ENCODE measurements at places on chromosomes 4 and X.

GRCh38 chr4:73434311-73434710 lies 1.7 kb upstream of the AFP start:
- DNase-seq: no peak
- H3K36me3 ChIP-seq: no peaks in the 10 kb centered on the region
- H3K4me1 ChIP-seq: no peaks in the 10 kb centered on the region
- no peak overlapping the region for H3K27ac ChIP-seq
- H3K4me3 ChIP-seq: no peak overlapping the region

GRCh38 chr4:184850018-184850417 lies 24.2 kb upstream of the ACSL1 start:
- H3K27ac ChIP-seq: peak overlapping the region; percentile 70
- DNase-seq: no peak
- no peak overlapping the region for H3K4me3 ChIP-seq
- no peaks in the 10 kb centered on the region for H3K4me1 ChIP-seq
- no peaks in the 10 kb centered on the region for H3K36me3 ChIP-seq

DNA sequence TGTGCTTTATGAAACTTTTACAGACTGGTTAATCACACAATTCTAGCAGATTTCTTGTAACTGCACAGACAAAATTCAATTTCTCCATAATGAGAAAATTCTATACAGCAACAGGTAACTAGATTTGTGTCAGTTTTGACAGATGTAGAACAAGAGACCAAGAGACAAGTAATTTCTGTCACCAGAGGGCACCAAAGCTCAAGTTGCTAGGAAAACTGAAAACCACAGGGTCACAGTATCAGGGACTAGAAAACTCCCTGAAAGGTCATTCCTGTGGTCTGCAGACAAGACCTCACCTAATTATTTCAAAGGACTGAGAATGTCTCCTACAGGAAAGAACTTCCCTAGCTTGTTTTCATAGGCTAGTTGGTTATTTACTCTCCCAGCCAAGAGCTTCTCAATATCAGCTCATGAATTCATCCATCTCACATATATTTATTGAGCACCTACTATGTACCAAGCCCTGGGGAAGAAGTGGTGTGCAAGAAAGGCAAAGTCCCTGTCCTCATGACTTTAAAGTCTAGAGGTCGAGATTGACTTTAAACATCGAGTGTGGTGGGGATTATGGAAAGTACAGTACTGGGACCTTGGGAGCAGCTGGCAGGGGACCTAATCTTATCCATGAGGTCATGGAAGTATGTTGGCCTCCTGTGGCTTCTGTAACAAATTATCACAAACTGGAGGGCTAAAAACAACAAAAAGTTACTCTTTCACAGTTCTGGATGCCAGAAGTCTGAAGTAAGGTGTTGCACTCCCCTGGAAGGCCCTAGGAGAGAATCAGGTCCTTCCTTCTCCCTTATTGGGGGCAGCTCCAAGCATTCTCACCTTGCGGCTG lies 47.8 kb upstream of the SETD7 start:
- H3K27me3 ChIP-seq: no peaks in the 10 kb centered on the region
- H3K27ac ChIP-seq: no peak overlapping the region
- no peak overlapping the region for H3K4me3 ChIP-seq
- no peaks in the 10 kb centered on the region for H3K36me3 ChIP-seq
- DNase-seq: no peak

GRCh38 chr4:142383800-142384470 lies 462.2 kb downstream of the INPP4B start:
- no peaks in the 10 kb centered on the region for H3K27me3 ChIP-seq
- H3K4me1 ChIP-seq: no peaks in the 10 kb centered on the region
- no peak for DNase-seq
- no peak overlapping the region for H3K27ac ChIP-seq
- no peak overlapping the region for H3K4me3 ChIP-seq

DNA sequence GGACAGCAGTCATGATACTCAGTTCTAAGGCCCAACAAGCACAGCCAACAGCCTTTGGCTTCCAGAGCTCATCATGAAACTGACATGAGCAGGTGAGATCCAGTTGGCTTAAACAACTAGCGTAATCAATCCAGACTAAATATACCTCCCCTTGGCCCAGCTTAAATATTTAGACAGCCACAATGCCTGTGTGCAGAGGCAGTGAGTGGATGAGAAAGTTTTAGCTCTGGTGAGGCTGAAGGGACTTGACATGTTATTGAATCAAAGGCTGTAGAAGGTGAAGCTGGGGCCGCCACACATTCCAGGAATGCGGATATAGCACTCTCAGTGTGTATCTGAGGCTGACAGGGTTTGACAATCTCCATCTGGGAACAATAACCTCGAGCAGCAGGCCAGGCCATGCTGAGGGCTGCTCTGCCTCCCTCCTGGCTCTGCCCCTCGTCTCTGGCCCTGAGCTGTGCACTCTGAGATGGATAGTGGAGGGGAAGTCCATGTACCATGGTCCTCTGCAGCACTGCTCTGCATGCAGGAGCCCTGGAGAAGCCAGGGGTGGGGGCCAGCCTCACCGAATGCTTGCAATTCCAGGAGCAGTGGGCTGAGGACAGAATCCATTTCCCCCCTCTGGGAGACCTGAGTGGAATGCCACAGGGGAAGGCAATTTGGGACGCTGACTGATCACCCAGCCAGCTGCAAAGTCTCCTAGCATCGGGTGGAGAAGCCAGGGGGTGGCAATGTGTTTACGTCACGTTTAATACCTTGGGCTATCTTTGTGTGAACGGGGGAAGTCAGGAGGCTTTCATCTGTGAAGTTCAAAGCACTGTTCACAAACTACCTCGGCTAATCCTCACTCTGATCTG lies 37.3 kb upstream of the RASL11B start:
- H3K4me3 ChIP-seq: no peak overlapping the region
- DNase-seq: peak; percentile 30
- no peaks in the 10 kb centered on the region for H3K36me3 ChIP-seq
- H3K4me1 ChIP-seq: peaks cover 4% of the 10 kb centered on the region
- no peak overlapping the region for H3K27ac ChIP-seq
- H3K27me3 ChIP-seq: no peaks in the 10 kb centered on the region
